Stimulated activated CD4-positive, alpha-beta T cell treated with anti-CD3 and anti-CD28 coated beads, Interleukin-4, amount 100 ng/mL, for 48 hours (primary cell): ENCODE measurements at places on chromosomes 6 and 20.

DNA sequence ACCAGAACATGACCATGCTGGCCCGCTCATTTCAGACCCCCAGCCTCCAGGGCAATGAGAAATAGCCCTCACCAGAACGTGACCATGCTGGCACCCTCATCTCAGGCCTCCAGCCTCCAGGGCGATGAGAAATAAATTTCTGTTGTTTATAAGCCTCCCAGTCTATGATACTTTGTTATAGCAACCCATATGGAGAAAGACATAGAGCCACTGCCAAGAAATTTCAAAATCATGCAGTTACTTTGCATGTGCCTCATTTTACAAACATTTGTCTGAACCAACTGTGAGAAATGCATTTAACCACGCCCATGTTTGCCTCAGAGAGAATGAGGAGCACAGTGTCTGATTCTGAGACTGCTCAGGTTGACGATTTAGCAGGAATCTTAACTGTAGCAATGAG, 15.5 kb downstream of the CYP39A1 start:
- DNase-seq = no peak

DNA sequence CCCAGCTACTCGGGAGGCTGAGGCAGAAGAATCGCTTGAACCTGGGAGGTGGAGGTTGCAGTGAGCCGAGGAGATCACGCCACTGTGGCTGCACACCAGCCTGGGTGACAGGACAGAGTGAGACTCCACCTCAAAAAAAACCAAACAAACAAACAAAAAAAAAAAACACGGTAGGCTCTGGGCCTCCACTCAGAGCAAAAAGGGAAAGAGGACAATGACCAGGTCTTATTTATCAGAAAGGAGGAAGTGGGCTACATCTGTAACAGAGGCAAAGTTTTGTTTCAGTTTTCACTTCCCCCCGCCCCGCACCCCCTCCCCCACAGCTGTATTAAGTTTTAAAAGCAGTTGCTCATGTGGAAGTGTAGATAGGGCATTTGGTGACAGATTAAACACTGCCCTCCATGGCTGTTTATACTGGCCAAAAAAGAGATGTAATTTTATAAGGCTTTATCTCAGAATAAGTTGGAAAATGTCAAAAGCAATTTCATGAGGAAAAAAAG, 114.6 kb downstream of the RCAN2 start:
- no peak for DNase-seq

- no peak for DNase-seq
Observed at GRCh38 chr20:50274570-50275430, 84.2 kb downstream of the CEBPB start.

GRCh38 chr6:122726649-122727048, 52.9 kb upstream of the FABP7 start:
- DNase-seq = no peak

- no peak for DNase-seq
Observed at GRCh38 chr20:64116541-64117431, 9.4 kb upstream of the NPBWR2 start.

GRCh38 chr6:163176097-163176496, 238.4 kb upstream of the QKI start:
- no peak for DNase-seq

DNA sequence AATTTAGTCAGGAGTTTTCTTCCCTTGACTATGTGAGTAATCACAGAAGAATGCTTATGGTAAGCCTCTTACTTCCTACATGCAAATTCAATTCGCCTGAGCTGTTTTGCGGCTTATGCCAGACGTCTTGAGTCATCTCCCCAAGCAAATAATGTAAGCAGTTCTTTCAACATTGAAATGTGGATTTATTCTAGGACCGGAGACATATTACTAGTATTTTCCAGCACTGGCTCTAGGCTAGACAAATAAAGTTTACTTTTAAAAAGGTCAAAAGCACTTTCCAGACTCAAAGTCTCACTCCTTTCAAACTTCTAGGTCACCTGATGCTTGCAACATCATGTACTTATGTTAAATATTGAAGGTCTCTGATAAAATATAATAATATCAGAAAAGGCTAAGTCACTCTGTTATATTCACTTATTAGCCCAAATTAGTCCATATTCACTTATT, 38.1 kb upstream of the NOX3 start:
- peak; percentile 23 for DNase-seq

GRCh38 chr6:126020305-126021050, 34.1 kb downstream of the TRMT11 start:
- DNase-seq = no peak

GRCh38 chr6:40819182-40819834, 219.7 kb downstream of the UNC5CL start:
- DNase-seq = no peak

DNA sequence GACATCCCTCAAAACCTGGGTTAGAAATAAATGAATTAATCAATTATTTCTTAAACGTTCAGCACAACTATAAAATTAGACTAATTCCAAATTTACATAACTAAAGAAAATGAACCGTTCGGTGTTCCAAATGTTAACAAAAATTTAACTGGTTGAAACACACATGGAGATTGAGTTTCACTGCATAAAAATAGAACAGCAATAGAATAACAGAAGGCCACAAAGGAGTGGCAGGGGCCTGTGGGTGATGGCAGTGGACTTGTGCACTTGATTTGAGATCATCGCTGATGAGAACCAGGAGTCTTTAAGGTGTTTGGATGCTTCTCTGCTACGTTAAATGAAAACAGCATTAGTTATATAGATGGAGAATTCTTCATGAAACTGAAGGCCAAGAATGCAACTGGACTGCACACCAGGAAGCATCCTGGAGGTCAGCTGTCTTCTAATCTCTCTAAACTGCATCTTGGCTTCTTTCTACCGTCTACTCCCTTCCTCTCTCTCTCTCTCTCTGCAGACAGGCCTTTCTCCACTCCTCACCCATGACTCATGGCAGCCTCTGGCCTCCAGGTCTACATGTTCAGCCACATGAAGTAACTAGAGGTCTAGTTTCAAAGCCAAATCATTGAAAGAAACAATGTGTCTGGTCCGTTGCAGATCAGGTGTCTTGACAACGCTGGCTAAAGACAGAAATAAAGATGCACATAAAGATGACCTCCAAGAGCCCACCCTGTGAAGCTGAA, 111.3 kb downstream of the SIM1 start:
- DNase-seq = no peak

DNA sequence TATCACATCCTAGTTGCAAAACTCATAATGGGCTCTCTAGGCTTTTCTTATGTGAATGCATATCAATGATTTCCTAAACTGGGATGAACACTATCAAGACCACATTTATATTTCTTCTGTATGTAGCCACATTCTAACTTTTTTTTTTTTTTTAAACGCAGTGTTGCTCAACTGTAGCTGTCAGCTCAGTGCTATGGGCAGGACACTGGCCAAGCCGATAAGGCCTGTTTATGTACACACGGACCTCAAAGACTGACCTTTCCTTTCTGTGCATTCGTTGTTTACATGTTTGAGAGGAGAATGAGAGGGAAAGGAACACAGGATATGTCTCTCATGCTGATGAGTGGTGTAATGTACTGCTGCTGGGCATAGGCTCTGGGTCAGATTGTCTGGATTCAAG, 75.1 kb upstream of the B3GAT2 start:
- DNase-seq = no peak

DNA sequence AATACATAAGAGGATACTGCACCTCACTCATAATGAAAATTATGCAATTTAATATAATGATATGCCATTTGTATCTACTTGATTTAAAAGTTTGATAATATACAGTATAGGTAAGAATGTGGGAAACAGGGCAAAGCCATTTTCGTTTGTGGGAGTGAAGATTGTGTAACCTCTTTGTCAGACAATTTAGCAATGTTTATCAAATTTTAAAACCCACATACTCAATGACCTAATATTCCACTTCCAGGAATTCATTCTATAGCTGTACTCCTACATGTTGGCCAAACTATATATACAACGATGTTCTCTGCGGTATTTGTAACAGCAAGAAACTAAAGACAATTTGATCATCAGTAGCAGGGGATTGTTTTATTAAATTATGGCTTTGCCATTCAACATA, 17.8 kb upstream of the FKBP5 start:
- no peak for DNase-seq
